ENCODE measurements at places on chromosomes 11 and 22.
A peak's percentile ranks its signal among the peaks of the same experiment; 100 is the strongest.

- no peak for DNase-seq
Observed at GRCh38 chr11:64763526-64764039, 3.8 kb upstream of the PYGM start.

DNA sequence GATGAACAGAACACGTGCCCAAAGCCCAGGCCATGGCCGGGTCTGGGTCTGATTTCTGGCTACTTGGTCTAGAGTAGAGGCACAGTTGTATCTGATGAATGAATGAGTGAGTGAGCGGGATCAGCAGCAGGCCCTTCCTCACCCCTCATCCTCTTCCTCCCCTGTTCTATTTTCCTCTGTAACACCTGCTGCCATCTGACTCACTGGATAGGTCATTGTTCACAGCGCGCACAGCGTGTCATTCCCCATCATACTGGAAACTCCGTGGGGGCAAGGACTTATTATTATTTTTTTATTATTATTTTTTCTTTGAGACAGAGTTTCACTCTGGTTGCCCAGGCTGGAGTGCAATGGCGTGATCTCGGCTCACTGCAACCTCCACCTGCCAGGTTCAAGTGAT lies 13.9 kb downstream of the NCF4 start:
- DNase-seq: no peak

DNA sequence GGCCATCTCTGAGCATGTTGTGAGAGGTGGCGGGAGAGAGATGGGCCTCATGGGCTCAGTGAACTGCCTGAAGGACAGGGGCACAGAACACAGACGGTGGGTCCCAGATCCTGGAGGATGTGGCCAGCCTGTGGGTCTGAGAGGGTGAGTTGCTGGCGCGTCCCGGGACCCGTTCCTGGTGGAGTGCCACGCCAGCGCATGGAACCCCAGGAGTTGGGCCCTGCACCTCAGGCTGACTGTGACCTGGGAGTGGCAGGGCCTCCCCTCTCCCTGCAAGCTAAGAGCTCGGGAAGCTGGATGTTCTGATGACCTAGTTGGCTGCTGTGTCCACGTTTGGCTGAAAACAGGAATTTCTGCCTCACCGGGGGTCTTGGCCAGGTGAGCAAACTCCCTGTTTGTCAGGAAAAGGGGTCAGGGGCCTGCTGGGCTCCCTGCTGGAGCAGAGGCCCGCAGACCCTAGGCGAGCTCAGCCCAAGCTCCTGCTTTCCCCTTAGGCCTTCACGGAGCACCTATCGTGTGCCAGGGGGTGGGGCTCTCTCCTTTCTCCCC lies 15.0 kb downstream of the LRRC32 start:
- DNase-seq: no peak

- DNase-seq: no peak
Observed at GRCh38 chr11:126466236-126467045, 111.0 kb downstream of the ST3GAL4 start.

- no peak for DNase-seq
Observed at GRCh38 chr11:72305077-72305476, 61.1 kb upstream of the PHOX2A start.

GRCh38 chr11:28529540-28530410 lies 421.6 kb downstream of the METTL15 start:
- DNase-seq: peak; percentile 11

GRCh38 chr11:122897606-122898210 lies 15.1 kb downstream of the JHY start:
- DNase-seq: no peak

GRCh38 chr22:49994361-49995040 lies 18.1 kb downstream of the IL17REL start:
- no peak for DNase-seq

GRCh38 chr11:120952461-120953434 lies 71.2 kb upstream of the TBCEL start:
- DNase-seq: peak; percentile 83

DNA sequence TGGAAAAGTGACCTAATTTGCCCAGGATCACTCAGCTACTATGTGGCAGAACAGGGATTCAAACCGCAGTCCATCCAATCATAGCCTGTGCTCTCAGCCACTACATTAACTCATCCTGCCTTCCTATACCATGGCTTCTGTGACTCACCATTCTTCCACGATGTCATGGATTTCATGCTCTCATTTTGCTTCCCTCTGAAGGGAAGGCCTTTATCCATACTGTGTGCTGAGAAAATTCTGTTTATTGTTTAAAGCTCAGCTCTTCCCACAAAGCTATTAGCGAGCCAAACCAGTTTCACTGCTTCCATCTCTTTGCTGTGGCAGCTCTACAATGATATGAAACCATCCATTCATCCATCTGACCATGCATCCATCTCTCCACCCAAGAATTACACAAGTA lies 289.9 kb downstream of the TENM4 start:
- no peak for DNase-seq

DNA sequence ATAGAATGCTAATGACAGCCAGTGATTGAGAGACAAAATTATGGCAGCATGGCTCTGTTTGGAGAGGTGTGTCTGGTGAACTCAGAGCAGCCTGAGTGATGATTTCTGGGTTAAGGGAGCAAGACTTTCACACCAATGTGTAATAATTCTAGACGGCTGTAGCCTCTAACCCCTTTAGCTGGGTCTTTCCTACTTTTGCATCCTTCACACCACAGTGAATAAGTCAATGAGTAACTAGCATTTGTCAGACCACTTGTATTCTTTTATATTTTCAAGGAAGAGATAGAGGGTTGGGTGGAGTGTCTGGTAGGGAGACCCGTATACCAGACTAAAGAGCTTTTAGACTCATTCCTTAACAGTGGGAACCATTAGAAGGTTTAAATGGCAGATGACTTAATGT lies 50.4 kb downstream of the ATXN10 start:
- no peak for DNase-seq

DNA sequence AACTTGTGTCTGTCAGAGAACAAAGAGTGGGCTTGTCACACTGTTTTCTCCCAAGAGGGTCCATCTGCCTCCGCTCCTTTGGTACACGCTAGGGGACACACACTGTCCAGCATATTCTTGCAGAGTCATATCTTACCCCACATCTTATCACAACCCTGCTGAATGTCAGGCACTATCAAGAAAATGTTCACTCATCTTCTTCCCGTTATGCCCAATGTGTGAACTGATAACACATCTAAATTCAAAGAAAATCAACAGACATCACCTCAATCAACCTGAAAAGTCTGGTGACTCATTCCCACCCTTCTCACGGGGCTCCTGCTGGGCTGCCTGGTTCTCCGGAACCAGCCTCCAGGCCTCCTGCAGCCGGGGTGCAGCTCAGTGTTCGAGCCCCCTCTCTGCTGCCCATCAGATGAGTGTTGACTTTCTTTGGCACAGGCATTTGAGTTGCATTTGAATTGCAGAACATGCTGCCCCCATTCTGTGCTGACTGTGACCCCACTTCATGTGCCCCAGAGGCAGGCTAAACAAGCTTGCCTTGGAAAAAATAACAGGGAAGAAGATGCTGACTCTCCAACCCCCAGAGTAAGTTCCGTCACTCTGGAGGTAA lies 19.4 kb downstream of the GRAP2 start:
- no peak for DNase-seq

GRCh38 chr22:39289975-39290720 lies 29.3 kb downstream of the RPL3 start:
- no peak for DNase-seq

Measured in umbilical cord (tissue), 2 donors.